ENCODE measurements at places on chromosomes 11 and 22.

GRCh38 chr22:39684702-39685281 is 114.2 kb downstream of the CACNA1I start:
- no peak for DNase-seq

GRCh38 chr22:17096071-17096470 is 11.3 kb downstream of the IL17RA start:
- DNase-seq: no peak

DNA sequence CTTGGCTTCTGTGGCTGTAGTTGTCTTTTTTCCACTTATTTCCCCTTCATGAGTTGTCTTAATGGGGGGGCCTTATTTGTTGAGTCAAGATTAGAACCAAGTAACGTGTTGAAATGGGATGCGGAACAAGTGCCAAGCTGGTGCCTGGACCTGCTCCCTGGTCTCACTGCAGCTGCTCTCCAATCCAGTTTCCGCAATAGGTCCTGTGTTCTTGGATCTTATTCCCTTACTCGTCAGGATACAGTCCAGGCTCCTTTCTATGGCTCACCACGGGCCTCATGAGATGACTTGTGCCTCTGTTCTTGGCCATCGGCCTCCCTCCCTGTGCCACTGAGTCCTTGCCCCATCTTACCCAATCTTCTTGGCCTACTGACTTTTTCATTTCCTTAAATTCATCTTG is 159.6 kb upstream of the CADM1 start:
- no peak for DNase-seq

- no peak for DNase-seq
Observed at GRCh38 chr11:2901196-2901796, 15.7 kb upstream of the CDKN1C start.

DNA sequence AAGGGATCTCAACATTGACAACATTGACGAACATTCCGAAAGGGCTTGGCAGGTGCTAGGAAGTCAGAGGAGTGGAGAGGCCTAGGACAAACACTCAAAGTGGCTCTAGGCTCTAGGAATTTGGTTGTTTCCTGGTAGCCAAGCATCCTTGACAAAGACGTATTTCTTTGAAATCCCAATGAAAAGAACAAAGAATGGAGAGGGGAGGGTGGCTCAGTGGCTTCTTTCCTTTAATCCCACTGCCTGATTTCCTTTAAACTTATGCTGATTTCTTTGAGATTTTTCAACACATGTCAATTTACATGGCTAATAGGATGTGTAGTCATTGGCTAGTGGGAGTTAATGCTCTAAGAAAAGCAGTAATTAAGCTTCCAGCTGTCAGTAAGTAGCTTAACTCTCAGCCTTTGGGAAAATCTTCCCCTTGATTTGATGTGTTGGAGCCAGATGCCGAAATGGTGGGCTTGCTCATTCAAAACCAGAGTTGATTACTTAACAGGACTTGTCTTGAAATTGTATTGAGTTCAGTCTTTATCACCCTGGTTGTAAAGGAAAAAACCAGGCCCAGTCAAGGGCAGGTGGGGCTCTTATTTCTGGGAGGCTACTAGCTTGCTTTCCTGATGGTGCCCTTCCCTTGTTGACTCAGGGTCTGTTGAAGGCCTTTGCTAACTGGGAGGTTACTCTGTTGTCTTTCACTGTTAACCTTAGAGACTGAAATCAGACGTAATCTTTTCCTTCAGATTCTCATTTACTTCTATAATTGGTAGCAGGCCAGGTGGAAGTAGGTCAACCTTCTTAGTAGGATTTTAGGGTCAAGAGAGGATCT is 44.6 kb upstream of the SORL1-AS1 start:
- no peak for DNase-seq

- no peak for DNase-seq
Observed at GRCh38 chr11:2911088-2911784, 18.0 kb downstream of the PHLDA2 start.

DNA sequence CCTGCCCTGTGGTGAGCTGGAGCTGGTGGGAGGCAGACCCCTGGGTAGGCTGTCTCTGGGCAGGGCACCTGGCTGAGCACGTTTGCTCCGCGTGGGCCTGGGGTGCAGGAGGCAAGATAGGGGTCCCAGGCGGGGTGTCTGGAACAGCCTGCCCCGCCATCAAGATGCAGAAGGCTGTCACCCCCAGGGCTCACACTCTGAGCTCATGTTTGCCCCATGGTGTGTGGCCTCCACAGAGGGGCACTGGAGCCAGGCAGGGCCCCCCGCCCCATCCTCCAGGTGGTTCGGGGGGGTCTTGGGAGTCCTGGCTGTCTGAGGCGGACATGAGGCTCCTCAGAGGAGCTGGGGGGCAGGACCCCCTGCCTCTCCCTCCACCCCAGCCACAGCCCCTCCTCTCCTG is 28.9 kb upstream of the CARS1 start:
- no peak for DNase-seq

DNA sequence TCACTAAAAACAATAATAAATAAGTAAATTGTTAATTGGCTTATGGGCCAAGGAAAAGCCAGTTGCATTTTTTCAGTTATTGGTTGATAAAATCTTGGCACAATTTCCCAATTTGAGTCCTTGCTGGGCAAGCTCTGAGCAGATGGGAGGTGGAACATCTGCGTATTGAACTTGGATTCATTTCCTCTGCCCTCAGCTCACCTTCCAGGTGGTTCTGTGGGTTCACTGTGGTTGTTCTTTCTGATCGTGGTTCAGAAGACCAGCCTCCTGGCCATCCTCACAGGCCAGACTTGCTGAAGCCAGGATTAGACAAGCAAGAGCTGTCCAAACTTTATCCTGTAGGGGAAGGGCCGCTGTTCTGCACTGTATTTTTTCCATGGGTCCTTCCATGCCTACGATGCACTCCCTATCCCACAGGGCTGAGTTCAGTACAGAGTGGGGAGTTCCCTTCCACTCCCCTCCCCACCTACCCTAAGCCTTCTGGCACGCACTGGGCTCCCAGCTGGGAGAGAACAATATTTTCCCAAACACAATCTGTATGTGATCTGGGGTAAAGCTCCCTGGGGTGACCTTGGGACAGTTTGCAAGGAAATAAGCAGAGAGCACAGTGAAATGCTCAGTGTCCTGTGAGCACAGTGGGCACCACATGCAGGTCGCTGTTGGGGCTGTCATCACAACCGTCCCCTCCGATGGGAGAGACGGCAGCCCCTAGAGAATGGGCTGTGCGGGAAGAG is 43.5 kb upstream of the TP53I11 start:
- no peak for DNase-seq

GRCh38 chr22:28882545-28882877 is 861 bp upstream of the ZNRF3 start:
- DNase-seq: no peak

GRCh38 chr11:112769584-112769983 is 191.6 kb upstream of the NCAM1 start:
- no peak for DNase-seq

DNA sequence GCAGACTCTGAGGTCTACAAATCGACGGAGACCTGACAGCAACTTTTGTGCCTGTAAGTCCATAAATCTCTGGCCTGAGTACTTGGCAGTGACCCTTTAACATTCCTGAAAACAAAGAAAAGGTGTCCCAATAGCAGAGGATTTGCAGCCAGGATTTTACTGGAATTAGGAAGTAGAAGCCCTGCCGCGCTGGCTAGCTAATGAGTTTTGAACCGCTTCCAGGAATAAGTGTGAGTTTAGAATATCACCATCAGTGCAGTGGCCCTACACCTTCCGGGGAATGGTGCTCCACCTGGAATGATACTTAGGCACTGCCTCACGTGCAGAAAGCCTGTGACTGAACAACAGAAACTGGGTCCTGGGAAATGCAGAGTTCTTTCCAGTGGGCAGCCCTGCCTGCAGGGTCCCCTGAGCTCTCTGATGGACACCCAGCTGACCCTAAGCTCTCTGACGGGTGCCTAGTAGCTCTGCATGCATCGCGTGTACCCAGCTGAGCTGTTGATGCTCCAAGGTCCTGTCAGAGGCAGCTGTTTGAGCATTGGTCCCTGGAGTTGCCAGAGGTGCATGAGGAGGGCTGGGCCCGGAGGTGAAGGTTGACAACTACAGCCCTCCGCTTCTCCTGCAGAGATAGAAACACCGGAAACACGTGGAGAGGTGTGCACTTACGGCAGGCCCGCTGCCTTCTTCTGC is 380.9 kb downstream of the TBC1D22A start:
- no peak for DNase-seq

DNA sequence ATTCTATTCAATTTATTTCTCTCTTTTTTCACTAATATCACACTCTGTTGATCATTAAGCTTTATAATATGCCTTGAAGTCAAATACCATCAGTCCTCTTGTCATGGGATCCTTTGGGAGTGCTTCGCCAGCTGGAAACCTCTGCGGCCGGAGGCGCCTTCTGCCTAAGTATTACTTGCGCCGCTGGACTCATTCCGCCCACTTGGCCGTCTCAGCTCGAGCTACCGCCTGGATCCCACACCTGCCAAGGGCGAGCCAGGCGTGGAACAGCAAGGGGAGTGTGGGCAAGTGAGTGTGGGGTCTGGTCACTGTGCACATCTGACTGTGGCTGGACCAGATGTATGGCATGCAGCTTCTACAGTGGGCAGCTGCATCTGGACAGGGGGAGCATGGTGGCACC is 9.1 kb upstream of the MAP6 start:
- no peak for DNase-seq

DNA sequence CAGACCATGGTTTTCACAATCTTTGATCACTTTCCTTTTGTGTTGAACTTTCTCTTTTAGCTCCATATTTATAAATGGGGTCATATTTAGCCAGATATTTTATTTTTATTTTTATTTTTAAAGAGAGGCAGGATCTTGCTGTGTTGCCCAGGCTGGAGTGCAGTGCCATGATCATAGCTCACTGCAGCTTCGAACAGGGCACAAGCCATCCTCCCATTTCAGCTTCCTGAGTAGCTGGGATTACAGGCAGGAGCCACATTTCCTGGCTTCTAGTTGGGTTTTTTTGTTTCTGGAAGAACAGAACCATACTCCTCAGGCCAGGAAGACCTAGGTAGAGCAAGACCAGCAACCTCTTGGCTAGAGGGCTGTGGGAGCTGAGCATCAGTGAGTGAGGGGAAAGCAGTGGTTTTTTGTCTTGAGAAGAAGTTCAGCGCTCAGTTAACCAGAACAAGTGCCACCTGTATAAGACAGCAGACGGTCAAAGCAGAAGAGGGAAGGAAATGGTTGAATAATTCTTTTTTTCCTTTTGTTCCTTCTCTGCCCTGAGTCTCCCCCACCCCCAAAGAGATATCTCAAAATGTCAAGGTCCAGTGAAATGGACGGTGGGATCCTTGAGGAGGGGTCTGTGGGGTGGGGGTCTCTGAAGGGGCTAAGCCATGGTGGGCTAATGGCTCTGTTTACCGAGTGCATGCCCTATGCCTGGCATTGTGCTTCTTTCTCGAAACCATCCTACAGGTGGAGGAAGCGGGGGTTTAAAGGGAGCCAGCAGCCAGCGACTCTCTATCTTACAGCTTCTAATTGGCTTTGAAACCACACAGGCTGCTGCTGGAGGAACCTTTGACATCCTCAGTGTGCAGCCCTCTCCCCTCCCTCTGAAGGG is 63.0 kb downstream of the PTPRJ start:
- peak; percentile 23 for DNase-seq

DNA sequence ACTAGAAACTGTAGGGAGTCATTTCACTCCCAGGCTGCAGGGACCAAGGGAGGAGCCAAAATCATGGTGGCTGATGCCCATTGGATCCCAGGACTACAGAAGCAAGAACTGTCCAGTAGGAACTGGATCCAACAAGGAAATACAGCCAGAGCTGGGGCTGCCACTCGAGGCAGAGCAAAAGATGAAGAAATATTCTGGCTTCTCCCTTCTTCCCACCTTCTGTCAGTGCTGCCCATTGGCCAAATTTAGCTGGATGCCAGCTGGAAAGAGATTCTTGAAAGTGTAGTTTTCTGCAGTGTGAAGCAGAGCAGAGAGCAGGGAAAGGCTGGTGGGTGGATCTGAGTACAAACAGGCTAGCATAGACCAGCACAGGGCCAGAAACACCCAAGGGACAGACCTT is 45.6 kb downstream of the COMMD9 start:
- no peak for DNase-seq

- no peak for DNase-seq
Observed at GRCh38 chr11:109223451-109223850, 198.5 kb upstream of the C11orf87 start.

DNA sequence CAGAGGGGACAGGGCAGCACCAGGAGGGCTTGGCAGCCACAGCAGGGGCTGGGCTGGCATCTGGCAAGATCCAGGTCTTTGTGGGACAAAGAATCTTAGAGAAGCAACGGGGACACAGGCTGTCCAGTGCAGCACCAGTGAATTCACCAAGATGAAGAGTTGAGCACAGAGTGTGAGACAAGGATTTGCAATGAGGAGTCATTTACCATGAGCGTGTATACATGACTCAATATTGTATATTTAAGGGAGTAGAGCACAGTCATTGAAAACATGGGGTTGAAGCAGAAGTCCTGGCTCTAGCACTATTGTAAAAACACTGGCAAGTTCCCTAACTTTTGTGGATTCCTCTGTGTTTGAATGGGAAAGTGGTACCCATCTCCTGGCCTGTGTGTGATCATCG is 3.5 kb downstream of the APOL1 start:
- no peak for DNase-seq

- no peak for DNase-seq
Observed at GRCh38 chr11:134696455-134696854, 284.4 kb upstream of the B3GAT1 start.

GRCh38 chr22:26927821-26928220 is 270.4 kb downstream of the MIAT start:
- no peak for DNase-seq

DNA sequence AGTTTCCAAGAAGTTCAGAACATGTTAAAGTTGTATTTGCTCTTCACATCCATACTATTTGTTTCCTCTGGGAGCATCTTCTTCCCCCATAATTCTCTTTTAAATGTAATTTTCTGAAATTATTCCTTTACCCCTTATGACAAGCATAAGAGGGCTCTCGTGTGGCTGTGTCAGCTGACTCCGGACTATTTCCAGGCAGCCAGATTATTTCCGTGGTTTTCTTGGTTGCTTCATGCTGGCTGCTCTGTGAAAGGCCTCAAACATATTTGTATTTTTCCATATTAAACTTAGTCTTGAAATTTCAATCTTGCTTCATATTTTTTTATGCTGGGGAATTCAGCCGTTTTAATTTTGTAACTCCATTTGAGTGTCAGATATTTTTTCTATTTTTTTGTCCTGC is 2.8 kb upstream of the MMP1 start:
- DNase-seq: no peak

DNA sequence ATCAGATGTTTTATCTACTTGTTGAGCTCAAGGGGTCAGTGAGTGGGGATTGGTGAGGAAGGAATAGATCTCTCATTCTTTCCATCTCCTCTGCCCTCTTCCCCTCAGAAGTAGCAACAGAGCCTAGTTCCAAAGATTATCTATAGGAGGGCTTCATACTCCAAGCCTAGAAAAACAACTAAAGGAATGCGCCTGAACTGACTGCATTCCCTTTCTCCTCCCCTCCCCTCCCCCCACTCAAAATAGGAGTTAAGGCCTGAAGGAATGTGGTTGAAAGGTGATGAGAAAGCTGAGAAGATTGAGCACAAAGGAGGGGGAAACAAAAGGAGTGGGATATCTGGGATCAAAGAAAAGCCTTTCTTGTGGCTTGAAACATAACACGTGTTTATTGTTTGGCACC is 10.5 kb downstream of the EMSY start:
- no peak for DNase-seq
